ENCODE measurements at places on chromosomes 1 and 21.

GRCh38 chr1:46517010-46517600 is 27.5 kb downstream of the DMBX1 start:
- peak; percentile 84 for DNase-seq

GRCh38 chr1:24888061-24888970 is 41.8 kb downstream of the RUNX3 start:
- peak; percentile 17 for DNase-seq

DNA sequence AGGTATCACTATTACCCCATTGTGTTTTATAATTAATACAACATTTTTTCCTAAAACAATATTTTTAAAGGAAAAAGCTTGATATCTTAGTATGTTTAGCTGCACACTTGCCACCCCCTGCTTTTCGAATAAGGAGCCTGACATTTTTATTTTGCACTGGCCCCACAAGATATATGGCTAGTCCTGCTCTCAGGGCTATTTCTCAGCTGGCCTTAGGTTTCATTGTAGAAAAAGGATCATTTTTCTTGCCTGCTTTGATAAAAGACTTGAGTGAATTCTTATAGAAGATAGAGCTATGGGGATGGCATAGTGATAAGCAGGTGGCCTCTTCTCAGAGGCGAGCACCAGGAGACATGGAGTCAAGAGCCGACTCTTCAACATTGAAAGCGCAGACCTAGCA is 167.0 kb downstream of the FAM78B start:
- no peak for DNase-seq

GRCh38 chr1:164780863-164781262 is 221.9 kb downstream of the PBX1 start:
- peak; percentile 90 for DNase-seq

DNA sequence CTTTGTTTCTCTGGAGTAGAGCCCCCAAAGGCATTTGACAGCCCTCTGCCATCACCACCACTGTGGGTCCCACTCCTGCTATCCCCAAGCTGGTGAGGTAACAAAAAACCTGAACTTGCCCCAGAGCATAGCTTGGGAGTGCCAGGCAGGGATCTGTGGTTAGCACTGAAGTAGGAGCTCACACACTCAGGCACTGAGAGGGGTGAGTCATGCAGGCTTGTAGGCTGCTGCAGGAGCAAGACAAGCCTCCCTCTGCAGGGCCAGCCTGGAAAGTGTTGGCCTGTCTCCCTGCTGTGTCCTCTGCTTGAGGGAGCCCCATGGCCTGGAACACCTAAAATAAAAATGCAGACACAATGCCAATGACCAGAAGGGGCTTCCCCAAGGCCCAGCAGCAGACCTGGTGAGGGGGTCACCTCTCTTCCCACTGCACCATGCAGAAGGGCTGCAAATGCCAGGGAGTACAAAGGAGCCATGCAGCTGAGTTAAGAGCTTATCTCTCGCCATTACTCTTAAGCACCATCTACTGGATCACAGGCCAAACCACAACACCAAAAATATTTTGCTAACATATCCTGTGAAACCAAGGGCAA is 108.9 kb upstream of the POGK start:
- peak; percentile 71 for DNase-seq

DNA sequence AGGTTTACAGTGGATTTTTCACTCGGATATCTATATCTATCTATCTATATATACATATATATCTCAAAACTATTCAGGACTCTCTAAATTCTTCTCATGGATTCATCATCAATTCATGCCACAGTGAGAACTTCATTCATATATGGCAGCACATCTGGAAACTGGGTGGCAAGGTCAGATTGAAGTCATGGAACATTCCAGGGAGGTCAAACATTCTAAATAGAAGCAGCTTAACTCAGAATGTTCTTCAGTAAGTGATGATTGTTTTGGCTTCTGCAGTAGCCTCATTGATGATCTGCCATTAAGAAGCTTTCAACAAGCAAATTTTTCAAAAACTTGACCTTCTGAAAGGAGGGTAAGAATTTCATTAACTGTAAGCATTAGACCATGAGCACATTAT is 46.9 kb upstream of the ADAMTS1 start:
- DNase-seq: no peak

- peak; percentile 82 for DNase-seq
Measured at GRCh38 chr1:39258146-39258924, 53.8 kb downstream of the MACF1 start.

DNA sequence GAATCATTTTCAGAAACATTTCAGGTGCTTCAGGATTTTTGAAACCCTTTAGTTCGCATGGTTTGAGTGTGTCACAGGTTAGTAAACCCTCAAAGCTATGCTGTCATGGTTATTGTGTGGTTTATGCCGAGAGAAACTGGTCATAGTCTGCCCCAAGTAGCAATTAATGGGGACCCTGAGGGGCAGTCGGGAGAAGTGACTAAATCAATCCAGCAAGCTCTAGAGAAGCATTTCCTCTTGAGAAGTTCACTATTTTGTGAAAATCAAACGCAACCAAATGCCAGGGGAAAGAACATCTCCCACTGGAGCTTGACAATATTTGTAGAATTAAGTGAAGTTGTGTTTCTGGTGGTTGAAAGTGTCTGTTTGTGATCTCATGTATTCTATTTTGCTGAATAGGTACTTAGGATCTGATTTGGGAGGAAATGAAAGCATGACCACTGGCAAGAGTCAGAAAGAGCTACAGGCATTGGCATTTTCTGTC is 63.0 kb upstream of the BACH1 start:
- DNase-seq: no peak

GRCh38 chr1:159800177-159800930 is 1.8 kb upstream of the FCRL6 start:
- DNase-seq: no peak

GRCh38 chr1:30965924-30966599 is 57.5 kb upstream of the SDC3 start:
- no peak for DNase-seq

DNA sequence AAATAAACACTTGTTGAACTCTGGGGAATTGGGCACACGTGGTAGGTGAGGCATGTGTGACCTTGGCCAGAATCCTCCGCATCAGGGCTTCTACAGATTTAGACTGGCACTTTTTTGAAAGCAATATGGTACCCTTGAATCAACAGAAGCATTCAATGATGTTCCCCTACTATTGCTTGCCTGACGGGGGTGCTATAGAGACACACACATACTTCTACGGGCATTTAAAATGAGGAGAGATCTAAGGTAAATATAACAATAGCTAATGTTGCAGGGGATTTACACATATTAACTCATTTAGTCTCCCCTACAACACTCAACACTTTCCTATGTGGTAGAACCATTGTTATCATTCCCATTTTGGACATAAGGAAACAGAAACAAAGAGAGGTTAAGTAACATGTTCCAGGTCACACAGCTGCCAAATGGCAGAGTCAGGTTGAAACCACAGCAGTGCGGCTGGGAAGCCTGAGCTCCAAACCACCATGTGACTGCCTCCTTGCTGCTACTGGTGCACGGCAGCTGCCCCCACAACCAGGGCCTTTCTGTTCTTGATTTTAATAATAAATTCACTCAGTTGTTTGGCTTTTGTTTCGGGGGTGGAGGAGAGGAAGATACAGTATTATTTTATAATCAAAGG is 147.4 kb downstream of the ZNF281 start:
- DNase-seq: no peak

DNA sequence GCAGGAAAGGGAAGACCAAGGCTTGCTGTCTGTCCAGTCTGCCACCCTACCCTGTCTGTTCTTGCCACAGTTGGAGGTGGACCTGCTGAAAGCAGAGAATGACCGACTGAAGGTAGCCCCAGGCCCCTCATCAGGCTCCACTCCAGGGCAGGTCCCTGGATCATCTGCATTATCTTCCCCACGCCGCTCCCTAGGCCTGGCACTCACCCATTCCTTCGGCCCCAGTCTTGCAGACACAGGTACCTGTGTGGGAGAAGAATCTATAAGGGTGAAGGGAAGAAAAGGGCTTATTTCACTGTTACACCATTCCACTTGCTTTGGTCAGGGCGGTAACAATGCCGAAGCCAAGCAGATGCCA is 20.3 kb upstream of the IPO9 start:
- no peak for DNase-seq

DNA sequence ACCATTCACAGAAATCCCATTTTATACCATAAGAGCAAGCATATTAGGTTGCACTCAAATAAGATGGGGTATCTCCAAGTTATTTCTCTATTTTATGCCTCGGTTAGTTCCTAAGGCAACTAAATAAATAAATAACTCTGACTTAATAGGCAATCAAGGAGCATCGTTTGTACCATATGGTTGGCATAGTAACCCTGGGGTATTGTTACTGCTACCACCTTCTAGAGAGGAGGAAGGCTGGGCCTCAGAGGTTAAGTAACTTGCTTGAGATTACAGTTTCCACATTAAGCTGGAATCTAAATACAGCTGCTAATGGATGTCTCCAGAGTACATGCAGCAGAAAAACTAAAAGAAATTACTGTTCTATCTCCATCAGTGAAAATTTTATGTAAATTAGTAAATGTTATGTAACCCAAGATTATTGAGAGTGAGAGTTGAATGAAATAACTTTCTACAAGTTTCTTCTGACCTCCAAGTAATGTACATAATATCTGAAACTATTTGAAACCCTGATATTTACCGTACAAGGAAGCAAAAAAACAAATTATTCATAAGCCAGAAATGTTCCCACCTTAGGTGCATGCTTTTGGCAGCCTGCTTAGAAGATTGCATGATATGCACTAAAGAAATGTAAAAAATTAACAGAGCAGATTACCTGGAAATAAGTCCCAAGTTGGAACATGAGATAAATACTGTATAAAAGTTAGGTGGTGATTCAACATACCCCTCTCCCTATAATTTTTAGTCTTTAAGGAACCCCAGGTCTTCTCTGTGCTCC is 127.0 kb downstream of the CRB1 start:
- no peak for DNase-seq

GRCh38 chr1:93960641-93961147 is 51.5 kb upstream of the GCLM start:
- no peak for DNase-seq

- DNase-seq: no peak
Measured at GRCh38 chr1:161111117-161111516, 6.7 kb downstream of the PFDN2 start.

- no peak for DNase-seq
Measured at GRCh38 chr21:38997051-38997842, 186.0 kb downstream of the PSMG1 start.

- DNase-seq: peak; percentile 62
Measured at GRCh38 chr1:107964336-107965109, 457 bp downstream of the VAV3 start.

DNA sequence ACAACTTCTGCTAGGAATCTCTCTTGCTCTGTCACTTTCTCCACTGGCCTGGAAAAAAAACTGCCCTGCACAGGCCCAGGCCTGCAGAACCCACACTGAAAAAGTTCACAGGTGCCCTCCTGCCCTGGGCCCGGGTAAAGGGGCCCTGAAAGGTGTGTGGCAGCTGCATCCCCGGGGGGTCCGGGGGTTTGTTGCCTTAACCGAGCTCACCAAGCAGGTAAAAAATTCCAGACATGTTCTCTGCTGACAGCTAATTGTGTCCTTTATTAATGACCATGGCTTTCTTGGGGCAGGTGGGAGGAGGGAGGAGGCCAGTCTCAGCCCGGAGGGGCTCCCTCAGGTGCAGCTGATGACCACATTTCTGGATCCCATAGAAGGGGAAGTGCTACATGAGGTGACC is 122.9 kb downstream of the LACTBL1 start:
- no peak for DNase-seq

- DNase-seq: no peak
Measured at GRCh38 chr1:198276241-198276640, 119.4 kb downstream of the NEK7 start.

DNA sequence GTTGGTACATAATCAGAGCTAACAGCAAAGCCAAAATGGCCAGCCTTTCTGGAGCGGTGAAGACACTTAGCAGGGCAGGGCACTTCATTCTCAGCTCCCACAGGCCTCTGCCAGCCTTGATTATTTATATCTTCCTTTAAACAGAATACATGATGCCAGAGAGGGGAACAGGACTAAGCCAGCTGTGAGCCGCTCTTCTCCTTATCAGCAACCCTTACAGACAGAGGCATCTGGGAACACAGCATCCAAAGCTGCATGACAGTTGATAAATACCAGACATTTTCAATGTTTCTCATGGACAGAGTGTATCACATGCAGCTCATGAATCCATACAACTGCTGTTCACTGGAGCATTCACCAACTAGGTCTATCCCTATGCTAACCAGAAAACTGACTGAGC is 29.1 kb downstream of the DNAJC11 start:
- peak; percentile 56 for DNase-seq

DNA sequence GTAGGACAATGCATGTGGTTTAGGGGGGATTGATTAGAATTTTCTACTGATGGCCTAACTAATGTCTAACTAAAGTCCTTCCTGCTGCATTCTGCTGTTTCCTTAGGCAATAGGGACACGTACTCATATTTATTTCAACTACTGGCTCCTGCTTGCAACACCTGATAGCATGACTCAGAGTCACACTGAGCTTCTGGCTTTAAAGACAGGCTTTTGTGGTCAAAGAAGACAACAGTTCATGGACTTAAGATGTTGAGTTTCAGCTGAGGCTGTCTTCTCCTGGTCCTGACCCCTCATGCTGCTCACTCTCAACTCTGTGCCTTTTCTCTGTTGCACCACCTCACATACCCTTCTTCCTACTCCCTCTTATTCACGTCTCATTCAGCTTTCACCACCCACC is 29.1 kb upstream of the TRABD2B start:
- peak; percentile 64 for DNase-seq

All from islet precursor cell (in vitro differentiated cells).